MG63 (cell line): ENCODE measurements at places on chromosomes 5 and 9. TPM values are rescaled to one million over a fixed set of nuclear protein-coding genes. Genes with fewer than 3 reads are reported as not detected.

DNA sequence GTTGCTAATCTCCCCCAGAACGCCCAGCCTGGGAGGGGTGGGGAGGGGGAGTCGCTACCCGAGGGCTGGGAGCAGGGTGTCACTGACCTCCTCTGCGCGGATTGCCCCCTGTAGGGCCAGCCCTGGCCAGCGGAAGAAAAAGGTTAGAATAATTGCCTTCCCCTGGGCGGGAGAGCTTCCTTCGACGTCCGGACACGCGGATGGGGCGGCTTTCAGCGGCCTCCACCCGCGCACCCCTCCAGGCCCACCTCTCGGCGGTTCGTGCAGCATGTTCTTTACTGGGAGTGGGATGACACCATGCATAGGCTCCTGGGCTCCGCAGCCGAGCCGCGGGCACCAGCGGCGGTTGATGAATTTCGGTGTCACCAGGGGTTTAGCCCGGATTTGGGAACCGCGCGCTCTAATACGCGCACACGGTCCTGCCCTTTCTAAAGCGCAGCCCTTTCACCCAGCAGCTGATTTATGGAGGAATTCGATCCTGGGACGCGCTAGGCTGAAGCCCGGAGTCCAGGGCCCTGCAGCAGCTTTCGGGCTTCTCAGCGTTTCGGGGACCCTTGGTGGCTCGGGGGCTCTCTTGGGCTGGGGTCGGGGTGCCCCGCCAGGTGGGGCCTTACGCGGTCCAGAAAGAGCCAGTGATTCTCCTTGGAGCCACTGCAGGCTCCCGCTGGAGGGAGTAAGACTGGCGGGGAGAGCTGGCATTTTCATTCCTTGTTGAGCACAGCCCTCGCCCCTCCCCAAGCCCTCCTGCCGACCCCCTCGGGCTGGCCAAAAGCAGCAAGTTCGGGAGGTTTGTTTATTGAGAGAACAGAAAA lies 10.1 kb downstream of the LMX1B start:
- DNase-seq, result no peak

DNA sequence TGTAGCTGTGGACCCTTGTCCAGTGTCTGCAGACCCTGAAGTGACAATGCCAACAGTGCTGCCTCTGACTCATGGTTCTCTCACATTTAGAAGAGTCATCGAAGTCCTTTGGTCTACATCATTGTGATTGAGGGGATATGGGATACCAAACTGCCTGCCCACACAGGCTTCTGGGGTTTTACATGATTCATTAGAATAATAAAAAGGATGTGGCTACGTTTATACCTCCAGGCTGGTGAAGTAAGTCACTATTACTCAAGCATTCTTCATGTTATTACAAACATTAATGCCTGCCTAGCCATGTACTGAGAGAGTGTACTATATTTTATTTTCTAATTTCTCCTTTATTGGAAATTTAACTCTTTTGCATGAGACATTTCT lies 365.7 kb downstream of the SPATA31D1 start:
- peak; percentile 25 for DNase-seq

- DNase-seq, result no peak
These were observed 32.1 kb downstream of the ADRB2 start for GRCh38 chr5:148858547-148858946.

DNA sequence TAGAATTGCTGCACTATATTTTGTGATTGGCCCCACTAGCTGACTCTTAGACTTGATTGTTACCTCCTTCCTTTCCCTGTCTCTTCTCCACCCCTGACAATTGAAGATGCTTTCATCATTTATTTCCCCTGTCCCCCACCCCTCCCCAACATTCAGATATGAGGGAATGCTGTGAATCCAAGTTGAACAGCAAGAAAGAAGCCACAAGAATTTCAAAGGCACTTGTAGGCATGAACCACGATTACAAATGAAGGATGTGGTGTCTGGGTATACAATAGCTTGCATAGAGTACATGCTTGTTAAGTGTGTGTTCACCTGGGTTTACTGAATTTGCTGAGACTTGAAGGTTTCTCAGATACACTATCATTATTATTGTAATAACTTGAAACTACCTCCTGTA lies 78.3 kb upstream of the TRIO start:
- no peak for DNase-seq

GRCh38 chr9:5698810-5699556 lies 70.1 kb downstream of the RIC1 start:
- no peak for DNase-seq

- no peak for DNase-seq
These were observed 189.3 kb upstream of the CTNND2 start for GRCh38 chr5:12093586-12093985.

- DNase-seq, result peak; percentile 16
These were observed 55.9 kb upstream of the ORM1 start for GRCh38 chr9:114266969-114267368.

GRCh38 chr5:161471211-161471950 lies 75.1 kb downstream of the GABRB2 start:
- no peak for DNase-seq

DNA sequence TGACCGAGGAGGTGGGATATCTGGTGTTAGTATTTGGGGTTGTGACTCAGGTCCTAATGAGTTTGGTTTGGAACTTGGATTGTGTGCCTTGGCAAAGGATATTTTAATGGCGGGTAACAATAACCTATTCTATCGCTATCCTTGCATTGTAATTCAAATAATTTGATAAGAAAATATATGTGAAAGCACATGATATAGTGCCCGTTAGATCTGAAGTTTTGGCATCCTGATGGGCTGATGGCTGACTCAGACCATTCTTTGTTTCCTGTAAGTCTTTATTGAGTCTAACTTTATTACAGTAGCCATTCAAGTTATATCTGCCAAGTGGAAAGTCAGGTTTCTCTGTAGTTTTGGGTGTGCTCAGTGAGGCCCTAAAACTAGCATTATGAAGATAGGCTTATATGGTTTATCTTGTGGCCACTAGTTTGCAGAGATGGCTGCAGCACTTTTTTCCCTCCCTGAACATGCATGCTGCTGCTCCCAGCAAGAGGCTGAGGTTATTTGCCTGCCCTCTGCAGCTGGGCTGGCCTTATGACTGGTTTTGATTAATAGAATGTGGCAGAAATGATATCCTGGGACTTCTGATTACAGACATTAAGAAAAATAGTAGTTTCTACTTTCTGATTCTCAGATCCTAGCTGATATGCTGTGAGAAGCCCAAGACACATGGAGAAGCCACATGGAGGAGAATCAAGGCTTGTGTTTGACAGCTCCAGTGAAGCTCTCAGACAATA lies 46.6 kb downstream of the CFAP95 start:
- peak; percentile 29 for DNase-seq

PALM2AKAP2 gene
- 0.07 and 0.56 TPM in 2 replicates for total RNA-seq

RLN1 gene
- total RNA-seq, result not detected in 2 replicates

PKD2L2 gene
- not detected in 2 replicates for total RNA-seq

CYLC2 gene
- total RNA-seq, result not detected in 2 replicates

TEK gene
- 0.07 and 0.42 TPM in 2 replicates for total RNA-seq
